ENCODE measurements at places on chromosomes 13 and 19. TPM values are rescaled to one million over a fixed set of nuclear protein-coding genes. Genes with fewer than 3 reads are reported as not detected.

TMC4 gene
- 3.3 TPM for polyA plus RNA-seq

ZNF560 gene
- polyA plus RNA-seq, result not detected

KCNRG gene
- polyA plus RNA-seq, result 0.70 TPM

PTGER1 gene
- polyA plus RNA-seq, result not detected

GPC6 gene
- not detected for polyA plus RNA-seq

DAND5 gene
- not detected for polyA plus RNA-seq

MEF2B gene
- 0.71 TPM for polyA plus RNA-seq

OR7D2 gene
- polyA plus RNA-seq, result not detected

TMEM38A gene
- 1.2 TPM for polyA plus RNA-seq

ZNF223 gene
- 2.7 TPM for polyA plus RNA-seq

CILP2 gene
- not detected for polyA plus RNA-seq

GARIN5A gene
- polyA plus RNA-seq, result 0.44 TPM

C1QTNF9B gene
- 0.23 TPM for polyA plus RNA-seq

MVB12A gene
- 29.5 TPM for polyA plus RNA-seq

IPO5 gene
- 32.8 TPM for polyA plus RNA-seq

IFNL1 gene
- not detected for polyA plus RNA-seq

GPC5 gene
- not detected for polyA plus RNA-seq

LHFPL6 gene
- polyA plus RNA-seq, result 0.16 TPM

LHB gene
- not detected for polyA plus RNA-seq

CD70 gene
- polyA plus RNA-seq, result 1.9 TPM

VSTM2B gene
- polyA plus RNA-seq, result not detected

All from CD4-positive, alpha-beta memory T cell (primary cell).